ENCODE measurements at places on chromosomes 4 and X. TPM values are rescaled to one million over a fixed set of nuclear protein-coding genes. Genes with fewer than 3 reads are reported as not detected.

- ATAC-seq: no peak
Measured at GRCh38 chr4:122163767-122164166, 11.6 kb downstream of the BLTP1 start.

DNA sequence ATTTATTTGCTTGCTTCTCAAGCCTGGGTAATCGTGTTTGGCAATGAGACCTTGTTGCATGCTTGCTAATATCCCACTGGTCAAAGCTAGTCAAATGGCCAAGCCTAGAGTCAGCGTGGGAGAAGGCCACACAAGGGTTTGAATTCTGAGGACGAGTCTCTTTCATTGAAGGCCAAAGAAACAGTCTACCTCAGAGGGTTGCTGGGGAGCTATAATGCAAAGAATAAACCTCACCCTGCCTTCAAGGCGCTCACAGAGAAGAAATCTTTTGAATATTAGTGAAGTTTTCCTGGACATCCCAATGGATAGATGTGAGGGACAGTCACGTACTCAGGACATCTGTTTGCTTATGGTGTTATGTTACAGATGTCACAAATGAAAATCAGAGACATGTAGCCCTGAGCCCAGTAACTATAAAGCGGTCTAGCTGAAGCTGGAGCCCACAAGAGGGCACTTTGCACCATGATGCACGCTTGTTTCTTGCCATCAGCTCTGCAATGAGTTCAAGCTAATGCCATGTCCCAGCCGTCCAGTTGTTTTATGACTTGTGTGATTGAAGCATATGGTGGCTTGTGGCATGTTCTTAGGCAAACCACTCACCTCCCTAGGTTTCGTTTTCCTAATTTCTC, 1.1 kb upstream of the TLR3 start:
- peak; percentile 92 for ATAC-seq

DNA sequence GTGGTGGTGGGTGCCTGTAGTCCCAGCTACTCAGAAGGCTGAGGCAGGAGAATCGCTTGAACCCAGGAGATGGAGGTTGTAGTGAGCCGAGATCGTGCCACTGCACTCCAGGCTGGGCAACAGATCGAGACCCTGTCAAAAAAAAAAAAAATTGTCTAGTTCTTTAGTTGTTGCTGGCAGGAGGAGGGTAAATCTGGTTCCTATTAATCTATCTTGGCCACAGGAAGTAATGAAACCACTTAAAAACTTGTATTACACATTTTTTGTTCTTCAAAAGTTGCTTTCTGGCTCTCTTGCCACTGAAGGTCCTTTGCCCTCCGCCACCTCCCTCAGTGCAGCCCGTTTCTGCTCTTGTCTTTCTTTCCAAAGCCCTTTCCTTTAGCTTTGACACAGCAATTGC, 102.9 kb upstream of the ARSJ start:
- no peak for ATAC-seq

GRCh38 chrX:78123190-78123589, 16.3 kb downstream of the TAF9B start:
- peak; percentile 75 for ATAC-seq

- ATAC-seq: no peak
Measured at GRCh38 chrX:53091354-53091753, 2.6 kb upstream of the KANTR start.

The MAGEA9 gene
- not detected for total RNA-seq

All from esophagus mucosa (tissue), 1 donor.